Neural crest cell (in vitro differentiated cells): ENCODE measurements at places on chromosomes 3 and 15.

DNA sequence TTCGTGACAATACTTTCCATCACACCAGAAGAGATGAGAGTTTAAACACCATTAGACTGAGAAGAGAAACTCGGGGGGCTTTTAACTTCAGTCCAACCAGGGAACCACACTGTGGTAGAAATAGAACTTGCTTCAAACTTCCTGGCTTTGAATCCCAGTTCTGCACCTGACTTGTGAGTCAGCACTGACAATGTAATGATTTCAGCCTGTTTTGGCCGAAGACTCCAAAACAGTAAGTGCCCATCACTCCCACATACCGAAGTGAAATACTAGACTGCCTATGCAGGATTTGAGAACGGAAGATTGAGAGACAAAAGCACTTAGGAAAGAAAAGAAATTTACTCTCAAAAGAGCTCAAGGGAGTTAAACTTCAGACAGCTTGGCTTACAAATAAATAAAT is 27.0 kb downstream of the C2CD4B start:
- DNase-seq: no peak

GRCh38 chr15:50051811-50052419 is 67.1 kb downstream of the ATP8B4 start:
- DNase-seq: peak; percentile 39

- no peak for DNase-seq
Observed at GRCh38 chr3:43223670-43224364, 62.5 kb upstream of the SNRK start.

GRCh38 chr15:31439328-31439727 is 112.7 kb downstream of the KLF13 start:
- no peak for DNase-seq

GRCh38 chr3:46707601-46708011 is 6.4 kb downstream of the TMIE start:
- no peak for DNase-seq

- DNase-seq: peak; percentile 77
Observed at GRCh38 chr15:51162865-51163762, 68.4 kb upstream of the TNFAIP8L3 start.

GRCh38 chr15:70633103-70633831 is 130.1 kb downstream of the UACA start:
- DNase-seq: no peak

GRCh38 chr15:100310041-100310405 is 31.8 kb downstream of the ADAMTS17 start:
- DNase-seq: no peak

DNA sequence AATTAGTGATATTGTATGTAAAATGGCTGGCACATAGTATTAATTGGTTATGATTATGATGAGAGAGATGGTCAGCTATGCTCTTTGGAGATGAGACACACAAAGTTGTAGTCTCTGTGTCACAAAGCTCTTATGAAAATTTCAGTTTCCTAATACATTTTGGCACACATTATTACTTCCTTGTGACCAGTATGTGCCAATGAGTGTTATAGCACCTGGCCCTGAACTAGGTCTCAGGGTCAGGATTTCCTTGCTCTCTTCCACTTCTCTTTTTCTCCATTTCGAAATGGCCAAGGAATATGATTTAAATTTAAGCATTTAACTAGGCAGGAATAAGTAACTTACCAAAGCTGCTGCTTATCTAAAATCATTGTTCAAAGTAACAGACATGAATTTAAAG is 28.0 kb downstream of the TIPARP start:
- no peak for DNase-seq

DNA sequence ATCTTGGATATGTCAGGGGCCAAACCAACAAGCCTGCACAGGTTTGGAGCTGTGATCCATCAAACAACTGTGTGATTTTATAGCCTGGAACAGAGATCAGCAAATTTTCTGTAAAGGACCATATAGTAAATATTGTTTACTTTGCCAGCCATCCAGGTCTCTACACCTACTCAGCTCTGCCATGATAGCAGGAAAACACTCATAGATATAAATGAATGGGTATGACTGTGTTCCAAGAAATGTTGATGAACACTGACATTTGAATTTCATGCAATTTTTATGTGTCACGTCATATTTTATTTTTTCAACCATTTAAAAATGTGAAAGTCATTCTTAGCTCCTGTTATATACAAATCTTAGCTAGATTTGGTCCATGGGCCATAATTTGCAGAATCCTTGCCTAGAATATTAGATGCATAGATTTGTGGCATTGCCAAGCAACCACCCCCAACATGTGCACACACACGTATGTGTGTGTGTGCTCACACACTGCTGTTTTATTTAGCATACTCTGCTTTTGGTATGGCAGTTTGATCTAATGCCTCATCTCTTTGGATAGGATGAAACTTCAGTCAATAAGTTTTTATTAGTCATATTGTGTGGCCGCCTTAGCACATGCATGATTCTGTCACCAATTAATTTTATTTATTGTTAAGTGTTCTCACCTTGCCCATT is 6.4 kb downstream of the ATXN7 start:
- no peak for DNase-seq

- no peak for DNase-seq
Observed at GRCh38 chr3:16286161-16286560, 21.1 kb downstream of the OXNAD1 start.

- DNase-seq: no peak
Observed at GRCh38 chr3:178518660-178519396, 17.4 kb upstream of the KCNMB2 start.

DNA sequence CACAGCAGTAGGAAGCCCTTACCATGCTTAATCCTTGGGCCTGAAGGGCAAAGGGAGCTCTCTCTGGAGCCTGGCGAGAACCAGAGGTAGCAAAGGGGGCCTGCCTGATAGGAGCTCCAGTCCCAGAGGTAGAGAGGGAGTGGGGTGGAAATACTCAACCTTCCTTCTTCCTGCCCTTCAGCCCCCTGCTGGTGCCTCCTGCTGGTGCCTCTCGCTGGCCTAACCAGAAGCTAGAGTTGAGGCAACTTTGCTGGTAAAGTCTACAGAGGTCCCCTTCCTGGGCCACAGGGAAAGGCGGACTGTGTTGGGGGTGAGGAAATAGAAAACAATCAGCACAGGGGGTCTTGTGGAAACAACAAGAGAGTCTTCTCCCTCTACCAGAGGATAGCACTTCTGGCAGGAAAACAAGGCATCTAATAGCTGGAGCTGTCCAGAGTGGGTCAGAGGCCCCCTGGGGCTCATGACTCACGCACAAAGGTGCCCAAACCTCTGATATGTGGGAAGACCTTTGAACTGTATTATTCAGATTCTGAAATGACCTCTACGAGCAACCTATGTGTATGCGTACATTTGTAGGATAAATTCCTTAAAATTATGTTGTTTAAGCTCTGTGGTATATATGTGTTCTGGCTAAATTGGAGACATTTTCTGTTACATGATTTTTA is 133.9 kb downstream of the LRRC28 start:
- DNase-seq: no peak

- no peak for DNase-seq
Observed at GRCh38 chr15:100308213-100308600, 33.6 kb downstream of the ADAMTS17 start.

- DNase-seq: no peak
Observed at GRCh38 chr3:49723296-49723627, 489 bp downstream of the GMPPB start.

DNA sequence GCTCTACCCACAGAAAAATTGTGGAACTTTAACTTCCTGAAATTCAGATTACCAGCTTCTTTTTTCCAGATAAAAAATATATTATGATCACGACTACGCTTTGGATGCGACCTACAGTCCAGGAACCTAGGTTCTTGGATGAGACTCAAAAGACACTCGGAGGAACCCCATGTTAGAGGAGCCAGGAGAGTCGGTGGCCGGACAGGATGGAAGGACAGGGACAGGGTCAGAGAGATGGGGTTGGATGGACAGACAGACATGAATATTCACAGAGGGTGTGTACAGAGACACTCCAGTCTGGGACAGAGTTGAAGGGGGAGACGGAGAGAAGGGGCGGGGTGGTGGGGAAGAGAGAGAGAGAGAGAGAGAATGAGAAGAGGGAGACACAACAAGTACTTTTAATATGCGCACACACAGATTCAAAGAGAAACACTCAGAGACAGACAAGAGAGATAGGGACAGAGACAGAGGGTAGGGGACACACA is 9.5 kb downstream of the FAM3D start:
- no peak for DNase-seq

GRCh38 chr3:58250093-58250707 is 12.6 kb downstream of the ABHD6 start:
- DNase-seq: no peak

DNA sequence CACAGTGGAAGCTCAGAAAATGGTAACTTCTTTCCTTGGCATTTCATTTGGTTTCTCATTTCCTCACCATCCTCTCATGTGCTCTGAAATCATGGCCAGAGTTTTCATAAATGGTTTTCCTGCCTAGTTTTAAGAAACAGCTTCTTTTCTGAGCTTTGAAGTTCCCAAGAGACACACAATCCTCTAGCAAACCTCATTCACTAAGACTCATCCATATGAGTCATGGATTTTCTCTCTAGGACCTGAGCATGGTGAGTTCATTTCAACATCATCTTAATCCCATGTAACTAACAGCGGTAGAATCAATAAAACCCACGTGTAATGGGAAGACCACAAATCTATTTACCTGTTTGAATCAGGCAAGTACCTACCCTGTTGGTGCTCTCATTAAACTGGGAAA is 274.5 kb upstream of the LRTM1 start:
- DNase-seq: no peak

DNA sequence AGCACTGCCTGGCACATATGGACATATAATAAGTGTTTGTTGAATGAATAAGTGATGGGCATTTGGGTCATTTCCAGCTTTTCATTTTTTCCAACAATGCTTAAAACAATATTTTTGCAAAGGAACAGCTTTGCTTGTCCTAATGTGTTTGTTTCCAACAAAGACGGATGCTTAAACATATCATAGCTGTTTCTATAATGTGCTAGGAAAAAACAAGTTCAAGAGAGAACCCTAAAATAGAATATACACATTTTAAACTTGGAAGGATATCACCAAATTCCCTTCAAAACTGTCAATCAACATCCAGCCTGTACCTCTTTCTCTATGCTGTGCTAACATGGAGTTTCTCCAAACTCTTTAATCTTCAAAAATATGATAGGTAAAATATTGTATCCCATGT is 224.5 kb upstream of the WNT5A start:
- no peak for DNase-seq

GRCh38 chr3:111351334-111351733 is 190.7 kb upstream of the CD96 start:
- no peak for DNase-seq

DNA sequence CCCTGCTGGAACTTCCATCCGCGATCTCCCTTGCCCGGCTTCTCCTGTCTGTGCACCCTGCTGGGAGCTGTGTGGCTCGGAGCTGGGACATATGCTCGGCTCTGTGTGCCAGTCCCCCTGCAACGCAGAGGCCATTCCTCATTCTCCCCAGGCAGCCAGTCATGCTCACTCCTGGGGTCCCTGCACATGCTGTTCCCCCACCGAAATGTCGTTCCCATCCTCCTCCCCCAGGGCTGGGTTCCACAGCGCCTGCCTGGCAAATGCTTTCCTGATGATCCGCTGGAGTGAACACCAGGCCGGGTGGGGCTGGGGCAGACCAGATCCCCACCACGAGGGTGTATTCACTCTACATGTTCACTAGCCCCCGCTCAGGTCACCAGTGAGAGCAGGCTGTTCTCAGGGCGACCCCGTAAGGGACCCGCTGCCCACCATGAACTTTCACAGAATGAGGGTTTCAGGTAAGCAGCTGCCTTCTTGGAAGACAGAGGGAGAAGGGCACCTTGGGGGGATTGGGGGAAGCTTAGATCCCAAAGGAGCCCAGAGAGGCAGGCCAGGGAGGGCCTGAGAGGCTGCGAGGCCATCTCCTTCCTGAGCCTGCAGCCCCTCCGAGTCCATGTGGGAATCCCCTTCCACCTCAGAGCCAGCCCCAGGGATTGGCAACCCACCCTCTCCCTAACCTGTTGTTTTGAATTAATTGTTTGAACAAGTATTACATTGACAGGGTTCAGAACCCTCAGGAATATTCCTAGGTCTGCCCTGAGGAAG is 88.7 kb upstream of the IQSEC1 start:
- DNase-seq: no peak

DNA sequence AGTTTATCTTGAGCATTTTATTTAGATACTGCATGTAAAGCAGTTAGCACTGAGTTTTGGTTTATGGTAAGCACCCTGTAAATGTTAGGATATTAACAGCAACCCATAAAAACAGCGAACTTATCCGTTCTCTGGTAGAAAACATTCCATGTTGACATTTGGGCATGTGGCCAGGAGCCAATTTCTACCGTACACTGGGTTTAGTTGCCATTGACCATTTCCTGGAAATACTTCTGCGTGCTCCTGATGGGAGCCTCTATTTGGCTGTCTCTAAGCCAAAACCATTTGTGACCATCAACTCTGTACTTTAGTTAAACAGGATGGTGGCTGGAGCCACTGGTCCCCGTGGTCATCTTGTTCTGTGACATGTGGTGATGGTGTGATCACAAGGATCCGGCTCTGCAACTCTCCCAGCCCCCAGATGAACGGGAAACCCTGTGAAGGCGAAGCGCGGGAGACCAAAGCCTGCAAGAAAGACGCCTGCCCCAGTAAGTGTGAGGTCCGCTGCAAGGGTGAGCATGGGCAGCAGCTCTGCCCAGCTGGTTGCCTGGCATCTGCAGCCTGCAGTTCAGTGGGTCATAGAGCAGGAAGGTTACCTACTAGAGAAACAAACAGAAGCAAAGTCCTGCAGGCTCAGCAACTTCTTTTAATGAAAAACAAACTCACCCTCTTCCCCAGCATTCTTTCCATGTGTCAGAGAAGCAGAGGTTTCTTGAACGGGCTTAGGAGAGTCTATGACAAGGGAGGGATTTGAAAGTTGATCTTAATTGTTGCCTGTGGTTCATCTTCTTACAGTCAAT is 7.1 kb downstream of the THBS1 start:
- DNase-seq: no peak

GRCh38 chr3:30501526-30501925 is 104.9 kb upstream of the TGFBR2 start:
- no peak for DNase-seq

DNA sequence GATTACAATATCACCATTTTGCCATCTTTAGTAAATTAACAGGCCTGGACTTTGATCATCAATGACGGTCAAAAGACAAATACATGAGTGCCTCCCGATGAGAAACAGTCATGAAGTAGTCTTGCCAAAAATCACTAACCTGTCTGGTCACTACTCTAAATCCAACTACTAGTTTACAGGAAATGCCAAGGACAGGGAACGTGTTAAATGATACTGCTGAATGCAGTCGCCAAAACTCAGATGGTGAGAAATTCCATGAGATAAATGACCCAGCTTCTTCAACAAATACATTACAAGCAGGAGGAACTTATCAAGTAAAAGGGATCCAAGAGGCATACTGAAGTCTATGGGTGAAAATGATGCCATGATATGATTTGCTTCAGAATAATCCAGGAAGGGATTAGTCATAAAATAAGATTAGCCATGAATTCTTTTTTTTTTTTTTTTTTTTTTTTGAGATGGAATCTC is 35.8 kb upstream of the ATP13A3 start:
- DNase-seq: no peak

DNA sequence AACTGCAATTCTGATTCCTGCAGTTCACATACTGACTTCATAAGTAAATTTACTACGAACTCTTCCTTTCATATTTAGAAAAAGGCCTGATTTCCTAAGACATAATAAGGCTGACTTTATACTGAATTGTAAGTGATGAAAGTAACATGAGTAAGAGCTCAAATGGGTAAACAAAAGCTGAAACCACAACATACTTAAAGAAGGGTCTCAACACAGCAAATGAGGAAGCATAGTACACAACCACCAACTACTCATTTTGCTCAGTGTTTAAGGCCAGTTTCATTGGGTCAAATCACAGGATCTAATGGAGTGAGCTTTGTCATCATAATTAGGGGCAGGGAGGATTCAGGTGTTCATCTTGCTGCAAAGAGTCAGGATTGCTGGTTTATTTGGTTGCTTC is 81.4 kb downstream of the SETD2 start:
- no peak for DNase-seq
